ENCODE measurements at places on chromosomes 2 and 18.

GRCh38 chr2:230942920-230943896 is 18.2 kb upstream of the GPR55 start:
- no peak for DNase-seq

GRCh38 chr2:203549406-203549805 is 14.3 kb upstream of the RAPH1 start:
- DNase-seq: no peak

DNA sequence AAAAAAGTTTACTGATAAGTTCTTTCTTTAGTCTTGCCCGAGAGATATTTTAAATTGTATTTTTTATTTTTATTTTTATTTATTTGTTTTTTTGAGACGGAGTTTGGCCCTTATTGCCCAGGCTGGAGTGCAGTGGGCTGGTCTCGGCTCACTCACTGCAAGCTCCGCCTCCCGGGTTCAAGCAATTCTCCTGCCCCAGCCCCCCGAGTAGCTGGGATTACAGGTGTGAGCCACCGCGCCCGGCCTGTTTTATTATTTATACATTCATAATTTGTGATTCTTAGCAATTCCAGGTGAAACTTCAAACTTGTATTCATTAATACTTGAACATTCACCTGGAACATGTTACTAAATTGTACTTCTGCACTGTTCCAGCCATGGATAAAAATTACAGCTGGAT is 2.9 kb downstream of the CREB1 start:
- DNase-seq: no peak

DNA sequence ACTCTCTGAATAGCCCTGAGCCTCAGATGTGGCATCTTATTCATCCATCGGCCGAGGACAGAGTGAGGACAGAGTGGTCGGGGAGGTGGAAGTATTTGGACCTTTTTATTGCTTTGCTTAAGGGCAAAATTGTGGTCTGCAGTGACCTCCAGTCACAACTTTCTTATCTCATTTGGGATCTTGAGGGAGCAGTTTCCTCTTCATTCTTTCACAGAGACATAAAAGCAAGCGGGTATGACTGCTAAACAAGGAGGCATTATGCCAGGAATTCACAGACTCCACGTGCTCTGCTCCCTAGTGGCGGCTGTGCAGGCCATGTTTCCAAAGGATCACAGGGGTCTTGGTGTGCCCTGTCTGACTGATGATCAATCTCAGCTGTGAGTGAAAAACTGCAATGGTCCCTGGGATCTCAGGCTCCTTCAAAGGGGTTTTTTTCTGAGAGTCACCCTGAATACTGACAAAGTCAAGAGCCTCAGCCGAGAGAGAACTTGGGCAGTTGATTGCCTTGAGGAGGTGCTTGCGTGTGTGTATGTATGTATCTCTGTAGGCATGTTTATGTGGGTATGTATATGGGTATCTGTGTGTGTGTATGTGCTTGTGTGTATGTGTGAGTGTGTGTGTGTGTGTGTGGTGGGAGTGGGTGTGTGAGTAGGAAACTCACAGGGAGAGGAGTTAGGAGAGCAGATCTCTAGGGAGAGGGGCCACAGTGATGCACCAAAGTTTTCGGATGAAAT is 47.7 kb downstream of the RAPGEF4 start:
- DNase-seq: no peak

DNA sequence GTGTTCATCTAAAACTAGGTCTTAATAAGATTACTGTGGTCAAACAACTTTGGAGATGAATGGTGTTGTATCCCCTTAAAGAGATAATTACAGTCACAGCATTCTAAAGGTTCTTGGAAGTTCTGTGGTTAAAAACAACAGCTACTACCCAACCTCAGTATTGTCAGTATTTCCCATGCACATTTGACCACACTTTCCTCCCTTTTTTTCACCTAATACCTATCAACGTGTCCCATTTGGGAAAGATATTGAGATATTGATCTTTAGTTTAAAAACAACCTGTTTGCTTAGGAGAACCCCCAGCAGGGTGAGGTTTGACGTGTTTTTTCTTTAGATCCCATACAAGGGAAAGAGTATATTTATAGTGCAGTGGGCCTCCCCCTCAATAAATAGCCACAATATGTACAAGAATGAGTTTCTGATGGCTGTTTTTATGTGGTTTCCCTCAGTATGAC is 65.6 kb downstream of the WDR7 start:
- no peak for DNase-seq

DNA sequence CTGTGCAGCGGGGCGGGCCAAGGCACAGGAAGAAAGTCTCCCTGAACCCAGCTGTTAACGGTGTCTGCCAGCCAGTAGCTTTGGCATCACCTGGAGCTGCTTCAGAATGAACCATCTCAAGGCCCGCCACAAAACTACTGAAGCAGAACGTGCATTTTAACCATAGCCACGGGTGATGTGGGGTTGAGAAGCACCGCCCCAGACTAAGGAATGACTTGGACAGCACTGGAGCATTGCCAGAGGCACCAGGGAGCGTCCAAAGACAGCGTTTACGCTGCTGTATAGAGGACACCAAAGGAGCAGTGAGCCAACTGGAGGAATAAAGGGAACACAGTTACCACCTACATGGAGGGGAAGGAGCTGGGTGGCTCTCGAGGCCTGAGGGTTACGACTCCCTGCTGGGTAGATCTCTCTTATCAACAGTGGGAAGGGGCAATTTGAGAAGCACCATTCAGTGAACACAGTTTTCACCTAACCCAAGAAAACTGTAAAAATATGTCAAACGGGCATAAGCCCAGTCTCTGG is 28.4 kb upstream of the LONRF2 start:
- no peak for DNase-seq

GRCh38 chr2:51919395-51919794 is 887.5 kb upstream of the NRXN1 start:
- no peak for DNase-seq

DNA sequence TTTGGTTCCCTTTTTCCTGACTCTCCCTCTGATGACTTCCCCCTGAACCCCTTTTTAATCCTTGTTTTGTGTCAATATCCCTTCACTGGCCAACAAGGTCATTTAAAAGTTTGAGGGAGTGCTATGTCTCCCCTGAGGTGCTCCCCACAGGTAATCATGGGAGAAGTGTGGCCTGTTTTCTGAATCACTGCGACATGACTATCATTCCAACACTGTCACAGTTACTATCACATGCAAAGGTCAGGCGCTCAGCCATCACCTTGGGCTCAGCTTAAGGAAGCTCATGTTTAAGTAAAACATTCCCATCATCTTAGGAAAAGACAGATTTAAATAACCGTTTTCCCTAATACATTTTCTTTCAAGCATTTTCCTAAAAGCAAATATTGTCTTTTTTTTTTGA is 20.9 kb upstream of the ACAA2 start:
- DNase-seq: no peak

DNA sequence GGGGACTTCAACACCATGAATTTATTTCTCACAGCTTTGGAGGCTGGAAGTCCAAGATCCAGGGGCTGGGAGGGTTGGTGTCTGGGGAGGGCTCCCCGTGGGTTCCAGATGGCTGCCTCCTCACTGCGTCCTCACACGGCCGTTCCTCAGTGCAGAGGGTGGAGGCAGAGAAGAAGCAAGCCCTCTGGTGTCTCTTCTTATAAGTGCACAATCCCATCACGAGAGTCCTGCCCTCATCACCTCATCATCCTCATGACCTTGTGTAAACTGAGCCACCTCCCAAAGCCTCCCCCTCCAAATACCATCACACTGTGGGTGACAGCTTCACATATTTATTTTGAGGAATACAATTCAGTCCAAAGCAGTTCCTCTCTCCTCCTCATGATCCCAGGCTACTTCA is 26.3 kb downstream of the TMEM163 start:
- no peak for DNase-seq

GRCh38 chr2:39521876-39522517 is 84.9 kb upstream of the MAP4K3 start:
- no peak for DNase-seq

All from T-helper 2 cell (primary cell).